Stimulated activated CD8-positive, alpha-beta memory T cell treated with anti-CD3 and anti-CD28 coated beads, Interleukin-12 subunit alpha, Interleukin-12 subunit beta, amount 100 ng/mL, for 4 hours (primary cell): ENCODE measurements at places on chromosomes 1 and 21.

DNA sequence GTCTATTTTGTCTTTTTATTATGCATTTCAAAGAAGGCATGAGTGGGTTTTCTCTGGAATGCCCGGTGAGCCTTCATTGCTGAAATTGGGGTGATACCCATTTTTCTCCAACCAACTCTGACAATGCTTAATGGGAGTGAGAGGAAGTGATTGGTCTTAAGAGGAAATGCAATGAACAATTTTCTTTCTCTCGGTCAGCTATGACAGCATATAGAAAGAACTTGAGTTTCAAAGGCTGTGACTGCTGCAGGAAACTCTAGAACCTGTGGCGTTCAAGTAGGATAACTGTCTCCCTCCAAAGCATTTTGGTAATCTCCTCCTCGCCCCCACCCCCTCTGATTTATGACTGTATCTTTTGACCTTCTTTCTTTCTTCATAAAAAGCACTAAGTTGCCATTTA lies 155.9 kb downstream of the LYPLAL1 start:
- DNase-seq = no peak

DNA sequence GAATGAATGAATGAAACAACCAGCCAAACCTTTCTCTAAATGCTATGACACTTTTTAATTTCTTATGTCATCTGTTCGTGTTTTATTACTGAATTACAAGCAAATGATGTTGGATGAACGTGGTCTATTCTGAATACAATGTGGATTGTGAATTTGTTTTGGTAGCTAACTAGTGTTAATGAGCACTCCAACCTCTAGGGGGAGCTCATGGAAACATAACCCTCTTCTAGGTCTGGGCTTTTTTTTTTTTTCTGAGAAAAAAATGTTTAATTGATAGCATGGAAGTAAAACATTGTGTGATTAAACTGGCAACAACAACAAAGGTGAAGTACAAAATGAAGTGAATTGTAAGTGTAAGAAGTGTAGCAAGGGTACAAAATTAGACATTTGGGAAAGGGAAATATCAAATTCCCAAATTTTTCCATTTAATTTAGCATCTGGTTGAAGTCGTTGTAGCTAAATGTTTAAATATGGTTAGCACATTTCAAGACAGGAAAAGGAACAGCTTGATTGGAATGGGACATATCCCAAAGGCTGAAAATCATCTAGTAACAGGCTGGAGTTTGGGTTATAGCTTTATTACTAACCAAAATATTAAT lies 42.6 kb upstream of the PTGS2 start:
- DNase-seq = no peak

GRCh38 chr1:234774971-234775370 lies 165.0 kb upstream of the IRF2BP2 start:
- no peak for DNase-seq

GRCh38 chr1:234261545-234261944 lies 111.7 kb upstream of the COA6 start:
- no peak for DNase-seq

- no peak for DNase-seq
Measured at GRCh38 chr1:248697907-248698306, 4.7 kb downstream of the OR14I1 start.

DNA sequence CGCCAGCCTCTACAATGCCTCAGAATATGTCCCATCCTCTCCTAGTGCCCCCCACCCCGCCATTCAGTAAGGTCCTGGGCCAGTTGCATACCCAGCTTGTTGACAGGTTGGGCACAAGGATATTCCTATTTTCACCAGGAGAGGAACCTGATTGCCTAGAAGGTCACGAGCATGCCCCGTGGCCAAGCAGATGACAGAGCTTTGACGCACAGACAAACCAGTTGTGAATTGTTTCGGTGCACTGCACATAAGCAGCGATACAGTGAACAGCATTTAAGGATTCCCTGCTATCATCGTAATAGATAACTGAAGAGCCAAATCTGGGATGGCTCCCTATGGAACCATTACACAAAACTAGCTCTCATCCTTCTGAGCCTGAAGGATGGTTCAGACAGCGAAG lies 3.4 kb downstream of the LELP1 start:
- no peak for DNase-seq

DNA sequence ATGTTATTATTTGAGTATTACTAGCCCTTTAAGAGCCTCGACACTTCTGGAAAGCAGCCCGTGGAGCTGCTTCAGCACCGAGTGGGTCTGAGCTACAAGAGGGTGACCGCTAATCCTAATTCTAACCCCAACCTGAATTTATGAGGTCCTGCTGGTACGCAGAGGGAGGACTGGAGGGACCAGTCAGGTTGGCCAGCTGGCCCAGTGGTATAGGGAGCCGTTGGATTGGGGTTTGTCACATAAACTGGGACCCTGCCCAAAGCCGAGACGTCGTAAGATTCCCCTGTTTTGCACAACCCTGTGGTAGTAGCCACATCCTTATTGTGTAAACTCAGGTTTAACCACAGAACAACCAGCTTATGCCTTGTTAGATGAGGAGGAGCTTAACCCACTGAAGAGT lies 60.8 kb upstream of the F3 start:
- no peak for DNase-seq

GRCh38 chr1:212689758-212690529 lies 9.7 kb downstream of the BATF3 start:
- no peak for DNase-seq

- no peak for DNase-seq
Measured at GRCh38 chr1:165610866-165611265, 20.2 kb upstream of the MGST3 start.
